ENCODE measurements at places on chromosomes 4 and X.

GRCh38 chr4:121256887-121257466 is 92.9 kb upstream of the TNIP3 start:
- no peak for DNase-seq

GRCh38 chrX:65127842-65128241 is 151.6 kb upstream of the ZC4H2 start:
- DNase-seq, result no peak

- DNase-seq, result no peak
These were observed at the start of gene USP46 for GRCh38 chr4:52659001-52659721. USP46 (minus strand) TSS chr4:52659301; CDS start chr4:52659150, 151 bp downstream.

- no peak for DNase-seq
These were observed 291.0 kb upstream of the HAND2 start for GRCh38 chr4:173821036-173821435.

GRCh38 chrX:46169808-46170207 is 375.4 kb downstream of the ZNF674 start:
- DNase-seq, result no peak

GRCh38 chr4:139557556-139558110 is 1.6 kb upstream of the SETD7 start:
- DNase-seq, result no peak

DNA sequence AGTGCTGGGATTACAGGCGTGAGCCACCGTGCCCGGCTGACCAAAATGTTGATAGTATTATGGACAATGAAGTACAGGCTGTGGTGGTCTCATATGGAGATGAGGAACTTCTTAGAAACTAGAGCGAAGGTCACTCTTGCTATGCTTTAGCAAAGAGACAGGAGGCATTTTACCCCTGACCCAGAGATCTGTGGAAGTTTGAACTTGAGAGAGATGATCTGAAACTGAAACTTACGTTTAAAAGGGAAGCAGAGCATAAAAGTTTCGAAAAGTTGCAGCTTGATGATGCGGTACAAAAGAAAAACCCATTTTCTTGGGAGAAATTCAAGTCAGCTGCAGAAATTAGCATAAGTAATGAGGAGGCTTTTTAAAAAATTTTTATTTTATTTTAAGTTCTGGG is 8.5 kb upstream of the CTAG2 start:
- DNase-seq, result no peak

DNA sequence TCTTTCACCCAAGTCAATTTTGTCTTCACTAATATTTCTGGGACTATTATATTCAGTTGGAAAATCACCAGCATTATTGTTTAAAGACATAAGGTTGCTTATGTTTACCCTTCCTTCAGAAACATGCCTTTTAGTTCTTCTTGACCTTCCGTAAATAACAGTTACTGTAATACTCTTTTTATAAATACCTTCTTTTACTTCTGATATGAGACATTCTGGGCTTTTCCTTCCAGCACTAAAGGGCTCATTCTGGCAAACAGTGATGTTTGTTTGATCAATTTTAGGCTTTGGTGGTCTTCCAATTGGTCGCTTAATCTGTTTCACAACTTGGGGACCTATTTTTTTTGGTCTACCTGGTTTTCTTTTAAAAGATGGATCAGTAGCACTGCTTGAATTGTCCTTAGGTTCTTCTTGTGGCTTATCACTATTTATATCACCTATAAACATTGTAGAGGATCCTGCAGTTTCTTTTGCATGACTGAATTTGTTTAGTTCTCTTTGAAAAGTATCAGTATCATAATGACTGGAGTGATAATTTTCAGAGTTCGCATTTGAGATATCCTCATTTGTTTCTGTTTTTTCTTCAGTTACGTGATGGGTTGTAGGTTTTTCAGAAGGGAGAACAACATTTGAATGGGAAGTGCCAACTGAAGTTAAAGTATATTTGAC is 64.8 kb downstream of the NCAPG start:
- no peak for DNase-seq

All from HS-5 (cell line).